ENCODE measurements at places on chromosomes 3 and 15.

GRCh38 chr15:40054855-40055575, 16.0 kb upstream of the SRP14 start:
- DNase-seq = no peak

DNA sequence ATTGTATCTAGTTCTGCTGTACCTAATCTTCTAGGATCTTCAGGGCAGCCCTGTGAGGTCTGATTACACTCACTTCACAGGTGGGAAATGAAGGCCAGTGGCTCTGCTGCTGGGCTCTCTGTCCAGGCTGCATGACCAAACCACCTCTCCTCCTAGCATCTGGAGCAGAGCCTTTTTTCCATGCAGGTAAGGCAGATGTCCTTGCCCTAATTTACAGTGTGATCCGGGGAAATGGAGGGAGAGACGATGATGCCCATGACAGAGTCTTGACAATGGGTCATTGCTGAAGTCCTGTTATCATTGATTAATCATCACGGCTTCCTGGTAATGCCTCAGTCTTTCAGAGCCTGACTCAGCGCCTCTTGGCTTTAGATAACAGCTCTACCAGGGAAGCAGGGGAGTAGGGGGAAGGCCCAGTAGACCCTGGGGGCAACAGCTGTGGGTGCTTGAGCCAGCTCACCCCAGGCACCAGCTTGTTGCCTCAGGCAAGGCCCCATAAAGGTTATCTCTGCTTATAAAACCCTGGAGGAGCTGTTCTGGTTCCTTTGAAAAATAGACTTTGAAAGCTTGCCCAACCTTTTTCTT, 153.4 kb downstream of the GABRG3 start:
- DNase-seq = no peak

DNA sequence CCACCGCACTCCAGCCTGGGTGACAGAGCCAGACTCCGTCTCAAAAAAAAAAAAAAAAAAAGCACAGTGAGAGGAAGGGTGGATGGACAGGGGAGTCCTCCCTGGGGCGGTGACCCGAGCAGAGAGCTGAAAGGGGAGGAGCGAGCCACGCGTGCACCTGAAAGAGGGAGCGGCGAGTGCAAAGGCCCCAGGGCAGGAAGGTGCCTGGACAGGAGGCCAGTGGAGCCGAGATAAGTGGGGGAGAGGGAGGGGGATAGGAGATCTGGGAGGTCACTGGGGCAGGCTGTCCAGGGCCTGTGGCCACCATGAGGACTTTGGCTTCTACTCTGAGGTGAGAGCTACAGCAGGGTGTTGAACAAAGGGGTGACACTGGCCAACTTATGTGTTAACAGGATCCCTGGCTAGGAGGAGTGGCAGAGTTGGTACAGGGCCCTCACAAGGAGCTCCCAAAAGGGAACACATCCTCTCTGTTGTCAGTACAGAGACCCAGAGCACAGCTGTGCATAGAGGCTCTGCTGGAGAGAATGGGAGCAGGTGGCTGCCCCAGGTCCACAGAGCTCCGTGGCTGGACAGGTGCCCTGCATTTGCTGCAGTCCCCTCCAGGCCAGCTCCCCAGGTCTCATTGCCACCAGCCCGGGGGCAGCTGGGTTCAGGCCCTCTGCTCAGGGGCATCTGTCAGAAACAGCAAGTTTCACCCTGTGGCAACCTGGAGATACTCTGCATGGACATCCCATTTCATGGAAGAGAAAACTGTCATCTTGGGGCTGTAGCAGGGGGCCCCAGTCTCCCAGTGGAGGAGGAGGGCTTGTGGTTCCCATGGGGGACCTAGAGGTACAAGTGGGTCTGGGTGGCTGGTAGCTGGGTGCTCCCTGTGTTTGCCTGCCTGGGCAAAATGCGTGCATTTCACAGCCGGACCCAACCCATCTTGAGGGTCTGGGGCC, 28.5 kb downstream of the FBLN2 start:
- DNase-seq = no peak

DNA sequence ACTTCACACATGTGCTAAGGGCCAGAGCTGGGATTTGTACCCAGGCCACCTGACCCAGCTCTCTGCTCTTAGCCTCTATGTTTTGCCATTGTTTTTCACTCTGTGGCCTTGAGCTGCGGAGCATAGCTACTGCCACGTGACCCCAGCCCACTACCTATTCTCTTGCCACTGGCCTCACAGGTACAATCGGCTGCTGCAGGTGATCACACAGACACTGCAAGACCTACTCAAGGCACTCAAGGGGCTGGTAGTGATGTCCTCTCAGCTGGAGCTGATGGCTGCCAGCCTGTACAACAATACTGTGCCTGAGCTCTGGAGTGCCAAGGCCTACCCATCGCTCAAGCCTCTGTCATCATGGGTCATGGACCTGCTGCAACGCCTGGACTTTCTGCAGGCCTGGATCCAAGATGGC, 46.2 kb downstream of the SEMA3G start:
- no peak for DNase-seq

- no peak for DNase-seq
These were observed 1762.5 kb downstream of the SI start for GRCh38 chr3:163315786-163316185.

DNA sequence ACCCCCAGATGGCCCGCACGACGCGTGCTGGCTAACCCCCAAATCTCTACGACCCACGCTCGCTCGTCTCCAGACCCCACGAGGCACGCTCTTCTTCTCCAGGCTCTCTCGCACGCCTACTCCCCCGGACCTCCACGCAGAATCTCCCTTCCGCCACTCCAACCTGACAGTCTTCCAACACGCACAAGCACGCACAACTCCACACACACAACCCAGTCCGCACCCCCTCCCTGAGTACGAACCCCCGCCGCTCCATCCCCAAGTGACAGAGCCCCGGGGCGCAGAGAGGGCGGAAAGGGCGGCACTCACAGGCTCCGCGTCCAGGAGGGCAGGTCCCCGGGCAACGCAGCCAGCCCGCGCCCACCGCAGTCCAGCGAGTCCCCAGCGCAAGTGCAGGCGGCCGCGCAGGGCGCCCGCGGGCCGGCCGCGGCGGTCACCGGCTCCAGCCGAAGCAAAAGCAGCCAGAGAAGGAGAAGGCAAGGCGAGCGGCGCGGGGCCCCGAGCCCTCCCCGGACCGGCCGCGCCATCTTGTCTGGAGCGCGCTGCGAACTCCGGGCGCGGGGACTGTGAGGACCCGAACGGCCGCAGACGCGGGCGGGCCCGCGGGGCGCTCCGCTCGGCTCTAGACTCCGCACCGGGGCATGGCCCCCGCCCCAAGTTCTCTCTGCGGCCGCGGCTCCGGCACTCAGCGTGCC, 794 bp downstream of the LRIG1 start:
- DNase-seq = peak; percentile 23

GRCh38 chr3:171811913-171812335, 1.6 kb upstream of the PLD1 start:
- DNase-seq = no peak

GRCh38 chr3:43055806-43056770, 49.8 kb downstream of the POMGNT2 start:
- no peak for DNase-seq

DNA sequence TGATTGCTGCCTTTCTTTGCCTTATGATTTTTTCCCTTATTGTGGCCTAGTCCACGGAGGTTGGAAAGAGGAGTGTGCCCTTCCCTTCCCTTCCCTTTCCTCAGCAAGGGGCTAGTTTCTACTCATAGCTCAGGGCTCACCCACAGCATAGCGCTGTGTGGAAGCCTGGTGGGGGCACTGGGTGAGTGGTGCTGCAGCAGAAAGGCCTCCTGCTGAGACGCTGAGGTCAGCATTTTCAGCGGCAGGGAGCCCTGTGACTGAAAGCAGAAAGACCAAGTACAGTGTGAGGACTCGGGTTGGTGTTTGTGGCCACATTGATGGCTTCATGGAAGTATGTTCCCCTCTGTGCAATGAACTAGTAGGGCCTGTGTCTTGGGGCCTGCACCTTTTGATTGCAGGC, 21.9 kb downstream of the CACNA1D start:
- no peak for DNase-seq

DNA sequence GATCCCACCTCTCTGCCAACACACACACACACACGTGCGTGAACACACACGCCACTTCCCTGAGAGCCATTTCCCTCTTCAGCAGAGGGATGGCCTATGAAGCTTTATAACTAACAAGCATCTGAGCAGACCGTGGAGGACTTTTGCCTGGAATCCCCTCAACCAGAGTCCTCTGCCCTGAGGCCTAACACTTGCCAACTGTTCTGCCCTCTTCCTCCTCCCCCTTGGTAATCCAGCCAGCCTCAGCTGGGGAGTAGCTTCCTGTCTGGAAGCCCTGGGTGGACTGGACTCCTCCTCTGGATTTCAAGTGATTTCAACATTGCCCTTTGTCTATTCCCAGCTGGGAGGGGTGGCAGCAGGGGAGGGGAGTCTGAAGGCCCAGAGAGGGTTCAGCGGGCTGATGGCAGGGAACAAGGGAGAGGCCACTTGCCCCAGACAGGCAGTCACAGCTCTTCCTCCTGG, 68.4 kb upstream of the HACD2 start:
- no peak for DNase-seq

GRCh38 chr15:37137221-37137620, 36.9 kb upstream of the MEIS2 start:
- no peak for DNase-seq

GRCh38 chr3:178367817-178368617, 168.2 kb upstream of the KCNMB2 start:
- no peak for DNase-seq

GRCh38 chr15:95557226-95558046, 773.1 kb upstream of the NR2F2 start:
- no peak for DNase-seq

GRCh38 chr3:86257955-86258641, 732.9 kb downstream of the VGLL3 start:
- no peak for DNase-seq

DNA sequence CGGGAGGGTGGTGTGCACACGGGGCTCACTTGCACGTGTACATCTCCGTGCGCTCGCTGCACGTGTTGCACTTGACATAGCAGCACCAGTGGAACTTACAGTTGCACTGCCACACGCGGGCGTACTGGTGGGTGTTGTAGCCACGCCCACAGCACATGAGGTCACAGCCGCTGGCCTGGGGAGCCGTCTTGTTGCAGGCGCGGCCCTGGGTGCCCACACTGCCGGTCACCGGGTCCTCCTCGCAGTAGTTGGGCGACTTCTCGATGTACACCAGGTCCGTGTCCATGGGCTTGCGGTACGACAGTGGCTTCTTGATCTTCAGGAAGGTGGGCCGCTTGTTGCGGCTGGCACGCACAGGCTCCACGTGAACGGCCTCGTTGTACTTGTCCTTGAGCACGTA, 61.0 kb downstream of the WNT7A start:
- DNase-seq = no peak

- DNase-seq = no peak
These were observed 269.0 kb upstream of the TPM1 start for GRCh38 chr15:62773369-62774165.

DNA sequence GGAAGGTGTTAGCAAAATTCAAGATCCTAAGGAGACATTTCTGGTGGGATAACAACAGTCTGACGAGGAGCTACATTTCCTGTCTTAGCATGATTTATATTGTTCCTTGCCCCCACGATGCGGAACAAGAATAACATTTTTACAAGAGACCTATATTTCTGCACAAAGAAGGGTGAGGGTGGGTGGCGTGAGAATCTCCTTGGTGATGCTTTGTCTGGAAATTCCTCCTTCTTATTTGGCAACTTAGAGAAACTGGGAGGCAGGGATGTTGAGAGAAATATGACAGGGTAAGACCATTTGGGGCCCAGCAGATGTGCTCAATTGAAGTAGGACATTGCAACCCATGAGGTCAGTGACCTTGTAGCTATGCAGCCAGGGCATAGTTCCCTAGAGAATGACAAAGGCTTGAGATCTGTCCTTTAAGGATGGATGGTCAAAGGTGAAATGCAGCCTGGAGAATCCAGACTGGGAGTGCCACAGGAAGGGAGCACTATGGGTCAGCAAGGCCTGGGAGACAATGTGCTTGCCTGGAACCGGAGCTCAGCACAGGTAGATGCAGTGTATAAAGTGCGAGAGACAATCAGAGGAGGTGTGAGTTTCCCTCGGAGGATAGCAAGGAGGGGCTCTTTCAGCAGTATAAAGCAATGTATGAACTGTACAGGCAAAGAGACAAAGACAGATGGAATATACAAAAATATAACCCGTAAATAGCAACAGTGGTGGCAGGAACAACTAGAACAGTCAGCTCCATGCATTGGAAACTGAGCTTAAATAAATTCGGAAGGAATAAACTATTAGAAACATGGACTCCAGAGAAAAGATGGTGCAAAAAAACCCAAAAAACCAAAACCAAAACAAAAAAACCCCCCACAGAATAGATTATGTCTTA, 317.6 kb upstream of the TBL1XR1 start:
- DNase-seq = no peak

- no peak for DNase-seq
These were observed 37.1 kb downstream of the QTRT2 start for GRCh38 chr3:114093596-114093995.

GRCh38 chr3:37546876-37547275, 314.8 kb upstream of the CTDSPL start:
- DNase-seq = no peak

- no peak for DNase-seq
These were observed 24.7 kb downstream of the PCOLCE2 start for GRCh38 chr3:142863930-142864920.

GRCh38 chr15:73956743-73957135, 30.5 kb downstream of the LOXL1 start:
- no peak for DNase-seq

- DNase-seq = no peak
These were observed 928.5 kb upstream of the ROBO1 start for GRCh38 chr3:80696280-80696679.

- no peak for DNase-seq
These were observed 55.3 kb downstream of the ADAMTSL3 start for GRCh38 chr15:83709241-83709640.

DNA sequence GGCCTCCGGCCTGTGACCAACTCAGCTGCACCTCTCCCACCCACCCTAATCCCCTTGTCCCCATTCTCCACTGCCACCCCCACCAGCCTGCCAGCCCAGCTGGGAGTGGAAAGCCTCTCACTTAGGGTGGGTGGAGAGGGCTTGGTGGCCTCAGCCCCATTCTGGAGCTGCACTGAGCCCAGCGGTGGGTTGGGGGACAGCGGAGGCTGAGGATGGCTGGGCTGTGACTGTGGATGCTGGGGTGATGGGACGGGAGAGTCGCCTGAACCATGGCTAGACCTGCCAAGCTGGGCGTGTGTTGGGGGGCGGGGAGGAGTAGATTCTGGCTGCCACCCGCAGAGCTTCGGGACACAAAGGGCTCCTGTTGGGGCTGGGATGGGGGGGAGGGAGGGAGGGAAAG, 1.8 kb downstream of the CLCN2 start:
- no peak for DNase-seq

GRCh38 chr15:88491158-88491557, 23.6 kb downstream of the MRPS11 start:
- no peak for DNase-seq
